Omental fat pad (tissue), 4 donors: ENCODE measurements at places on chromosomes 1 and 21.

GRCh38 chr21:43686811-43687565, 27.6 kb downstream of the RRP1B start:
- no peak for DNase-seq

DNA sequence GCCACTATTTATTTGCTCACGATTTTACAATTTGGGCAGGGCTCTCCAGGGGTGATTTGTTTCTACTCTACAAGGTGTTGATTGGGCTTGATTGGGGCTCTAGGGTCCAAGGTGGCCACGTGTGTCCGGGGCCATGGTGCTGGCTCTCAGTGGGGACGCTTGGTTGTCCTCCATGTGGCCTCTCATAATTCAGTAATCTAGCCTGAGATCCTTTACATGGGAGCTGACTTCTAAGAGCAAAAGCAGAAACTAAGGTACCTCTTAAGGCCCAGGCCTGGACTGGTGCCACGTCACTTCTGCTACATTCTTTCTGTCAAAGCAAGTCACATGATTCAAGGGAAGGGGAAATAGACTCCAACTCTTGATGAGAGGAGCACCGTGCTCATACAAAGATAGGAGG, 8.1 kb upstream of the PSRC1 start:
- DNase-seq, result no peak

DNA sequence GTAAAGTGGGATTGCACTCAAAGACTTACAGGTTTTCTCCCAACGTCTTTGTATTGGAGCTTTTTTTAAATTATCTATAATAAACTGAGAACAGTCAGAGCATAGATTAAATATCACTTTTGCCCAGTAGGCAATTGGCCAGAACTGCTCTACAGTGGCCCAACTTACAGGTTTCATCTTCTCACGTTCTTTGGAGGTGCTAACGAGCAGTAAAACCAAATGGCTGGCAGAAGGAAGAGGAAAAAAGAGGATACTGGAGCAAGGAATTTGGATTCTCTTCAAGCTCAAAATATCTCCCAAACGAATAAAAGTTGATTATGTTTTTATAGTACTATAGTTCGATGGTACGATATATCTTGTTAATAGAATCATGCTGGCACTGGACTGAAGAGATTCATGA, 201.1 kb downstream of the ROR1 start:
- DNase-seq, result no peak

- DNase-seq, result no peak
Observed at GRCh38 chr1:65114322-65114721, 33.7 kb upstream of the AK4 start.

DNA sequence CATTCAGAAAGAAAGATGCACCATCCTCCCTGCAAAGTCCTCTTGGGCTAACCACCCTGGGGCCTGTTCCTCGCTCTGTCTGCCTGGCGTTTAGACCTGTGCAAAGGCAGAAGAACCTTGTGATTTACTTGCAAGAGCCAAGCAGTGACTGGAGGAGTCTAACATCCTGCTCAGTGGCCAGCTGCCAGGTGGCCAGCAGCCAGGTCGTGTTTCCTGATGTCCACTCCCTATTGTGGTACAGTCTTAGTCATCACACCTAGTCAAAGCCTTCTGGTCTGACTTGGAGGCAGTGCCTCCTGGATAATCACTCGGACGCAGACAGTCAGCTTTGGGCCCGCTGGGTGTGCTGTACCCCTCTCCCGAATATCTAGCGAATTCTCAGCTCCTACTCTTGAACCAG, 118.1 kb downstream of the PGBD5 start:
- peak; percentile 77 for DNase-seq

DNA sequence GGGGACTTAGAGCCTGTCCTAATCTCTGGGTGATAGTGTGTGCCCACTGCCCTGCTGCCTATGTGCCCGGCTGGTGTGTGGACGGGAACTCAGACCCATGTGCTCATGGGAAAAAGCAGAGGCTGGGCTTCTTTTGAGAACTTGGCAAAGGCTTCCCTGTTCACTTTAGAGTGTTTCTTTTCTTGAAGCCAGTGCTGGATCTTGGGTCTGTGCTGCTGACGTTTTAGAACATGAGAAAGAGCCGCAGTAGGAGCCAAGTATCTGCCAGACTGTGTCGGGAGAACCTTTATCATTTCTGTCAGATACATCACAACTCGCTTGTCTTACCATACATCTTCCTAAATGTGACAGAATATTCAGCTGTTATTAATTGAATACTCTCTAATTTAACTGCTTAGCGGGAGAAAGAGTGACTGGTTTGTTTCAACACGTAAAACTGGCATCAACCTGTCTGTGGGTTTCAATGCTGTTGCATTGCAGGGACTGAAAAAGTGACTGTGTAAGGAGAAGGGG, 195.2 kb downstream of the PBX1 start:
- DNase-seq, result no peak

DNA sequence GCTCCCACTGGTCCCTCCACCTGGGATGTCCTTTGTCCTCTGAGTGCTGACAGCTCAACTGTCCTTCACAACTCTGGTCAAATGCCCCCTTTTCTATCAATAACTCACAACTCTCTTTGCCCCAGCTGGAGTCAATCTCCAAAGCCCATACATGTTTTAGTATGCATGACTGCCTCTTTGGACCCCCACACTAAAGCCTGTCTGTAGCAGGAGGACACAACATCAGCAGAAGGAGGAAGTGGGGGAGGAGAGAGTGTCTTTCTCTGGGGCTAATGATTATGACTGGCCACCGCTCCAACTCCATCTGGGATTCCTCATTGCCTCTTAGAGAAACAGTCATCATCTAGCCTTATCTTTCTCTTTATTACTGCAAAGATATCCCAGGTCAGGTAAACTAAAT, 186.6 kb upstream of the FGGY start:
- no peak for DNase-seq

- DNase-seq, result no peak
Observed at GRCh38 chr1:150548632-150549495, at the start of gene ADAMTSL4. TSS of gene ADAMTSL4 (plus strand) at chr1:150549408. CDS start at chr1:150552289, 2,881 bp downstream.

- no peak for DNase-seq
Observed at GRCh38 chr1:101075926-101076325, 50.3 kb upstream of the DPH5 start.

- DNase-seq, result no peak
Observed at GRCh38 chr1:76230842-76231281, 156.3 kb downstream of the ST6GALNAC3 start.

DNA sequence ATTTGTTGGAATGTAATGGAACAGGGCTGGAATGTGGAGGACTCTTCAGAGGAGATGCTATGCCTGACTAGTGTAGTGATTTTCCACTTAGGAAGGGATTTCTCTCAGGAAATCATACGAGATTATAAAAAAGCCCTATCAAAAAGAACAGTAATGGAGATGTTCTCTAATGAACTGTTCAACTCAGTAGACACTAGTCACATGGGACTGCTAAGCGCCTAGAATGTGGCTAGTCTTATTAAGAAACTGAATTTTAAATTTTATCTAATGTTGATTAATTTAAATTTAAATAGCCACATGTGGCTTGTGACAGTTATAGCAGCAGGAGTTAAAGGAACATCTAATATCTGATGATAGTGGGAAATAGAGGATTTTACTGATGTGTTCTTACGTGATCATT, 94.0 kb downstream of the SLC35F3 start:
- DNase-seq, result no peak

GRCh38 chr1:226690460-226690982, 48.6 kb downstream of the ITPKB start:
- DNase-seq, result no peak

- DNase-seq, result no peak
Observed at GRCh38 chr1:29258976-29259801, 22.9 kb downstream of the PTPRU start.

GRCh38 chr1:178020968-178021640, 51.2 kb upstream of the SEC16B start:
- no peak for DNase-seq

DNA sequence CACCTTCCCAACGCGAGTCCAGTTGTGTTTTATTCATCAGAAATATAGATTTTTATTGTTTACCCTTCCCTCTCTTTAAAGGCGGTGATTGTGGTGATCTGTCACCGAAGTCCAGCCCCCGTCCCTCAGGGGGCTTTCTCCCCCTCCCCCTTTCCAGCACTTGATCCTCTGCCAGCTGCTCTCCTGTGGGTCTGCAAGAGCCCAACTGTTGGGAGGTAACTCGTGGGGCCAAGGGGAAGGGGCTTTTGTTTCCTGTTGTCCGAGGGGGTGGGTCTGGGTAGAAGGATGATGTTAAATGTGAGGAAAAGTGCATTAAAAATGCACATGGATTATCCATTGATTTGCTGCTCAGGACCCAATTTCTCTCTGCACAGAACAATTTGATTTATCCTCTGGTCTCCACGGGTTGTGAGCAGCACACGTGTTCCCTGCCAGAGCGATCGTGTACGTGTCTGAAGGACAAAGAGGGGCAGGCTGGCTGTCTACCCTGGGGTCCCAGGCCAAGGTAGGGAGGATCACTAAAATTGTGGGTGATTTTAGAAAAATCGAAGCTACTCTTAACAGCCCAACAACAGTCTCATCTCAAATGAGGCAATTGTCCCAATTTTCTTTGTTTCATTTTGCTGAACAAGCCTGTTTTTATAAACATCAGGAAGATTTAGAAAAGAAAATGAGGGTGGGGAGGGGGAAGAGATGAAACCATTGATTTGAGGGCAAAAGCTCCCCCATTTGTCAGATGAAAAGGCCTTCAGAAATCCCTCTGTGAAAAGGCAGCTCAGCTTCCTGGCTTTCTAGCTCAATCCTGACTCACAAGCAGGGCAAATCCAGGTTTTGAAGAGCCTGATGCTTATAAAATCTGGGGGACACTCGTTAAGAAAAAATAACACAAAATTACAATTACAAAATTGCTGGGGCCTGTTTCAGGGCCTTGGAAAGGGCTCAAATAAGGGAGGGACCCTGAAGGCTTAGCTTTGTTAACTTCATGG, 176.2 kb downstream of the RHOU start:
- no peak for DNase-seq

DNA sequence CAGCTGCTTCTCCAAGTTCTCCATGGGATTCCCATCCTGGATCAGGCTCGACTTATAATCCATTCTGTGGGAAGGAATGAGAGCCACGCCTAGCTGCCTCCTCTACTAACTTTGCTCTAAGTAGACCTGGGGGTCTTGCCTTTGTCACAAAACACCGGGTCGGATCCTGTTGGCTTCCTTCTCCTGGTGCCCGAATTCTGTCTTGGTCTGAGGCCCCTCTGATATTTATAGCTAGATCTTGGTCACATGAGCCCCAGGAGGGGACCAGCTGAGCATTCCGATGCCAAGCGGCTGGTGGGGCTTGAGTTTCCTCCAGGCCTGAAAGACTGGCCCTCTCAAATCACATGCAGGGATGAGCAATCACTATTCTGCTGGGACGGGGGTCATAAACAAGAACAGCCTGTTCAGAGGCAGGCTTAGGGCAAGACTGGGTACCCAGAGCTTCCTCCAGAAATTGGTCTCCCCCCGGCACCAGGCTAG, at the start of gene TRIM63:
TRIM63 (minus strand) TSS at position 199 of the 480 bp plus-strand sequence; CDS start at position 63, 136 bp downstream.
- no peak for DNase-seq

DNA sequence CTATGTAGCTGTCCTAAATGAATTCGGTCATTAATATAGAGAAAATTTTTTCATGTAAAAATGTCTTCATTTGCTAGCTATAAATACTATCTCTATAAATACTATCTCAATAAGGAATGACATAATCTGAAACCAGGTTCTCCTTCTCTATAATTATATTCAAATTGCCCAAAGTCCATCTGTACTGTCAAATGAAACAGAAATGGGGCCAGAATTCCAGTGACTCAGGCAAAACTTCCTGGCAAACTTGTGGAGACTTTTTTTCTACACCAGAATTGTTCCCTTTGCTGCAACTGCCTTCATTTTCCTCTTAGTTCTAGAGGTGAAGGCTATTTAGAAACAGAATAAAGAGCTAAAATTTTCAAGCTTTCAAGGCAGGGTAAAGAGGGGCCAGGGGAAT, 152.5 kb downstream of the KCNH1 start:
- DNase-seq, result no peak

DNA sequence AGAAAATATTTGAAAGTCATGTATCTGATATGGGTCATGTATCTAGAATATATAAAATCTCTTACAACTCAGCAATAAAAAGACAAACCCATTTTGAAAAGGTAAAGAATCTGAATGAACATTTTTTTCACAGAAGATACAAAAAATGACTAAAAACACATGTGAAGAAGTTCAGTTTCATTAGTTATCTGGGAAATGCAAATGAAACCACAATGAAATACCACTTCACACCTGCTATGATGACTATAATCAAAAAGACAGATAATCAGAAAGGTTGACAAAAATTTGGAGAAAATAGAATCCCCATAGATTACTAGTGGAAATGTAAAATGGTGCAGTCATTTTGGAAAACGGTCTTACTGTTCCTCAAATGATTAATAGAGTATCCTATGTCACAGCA, 631.0 kb downstream of the MRPL39 start:
- DNase-seq, result no peak

DNA sequence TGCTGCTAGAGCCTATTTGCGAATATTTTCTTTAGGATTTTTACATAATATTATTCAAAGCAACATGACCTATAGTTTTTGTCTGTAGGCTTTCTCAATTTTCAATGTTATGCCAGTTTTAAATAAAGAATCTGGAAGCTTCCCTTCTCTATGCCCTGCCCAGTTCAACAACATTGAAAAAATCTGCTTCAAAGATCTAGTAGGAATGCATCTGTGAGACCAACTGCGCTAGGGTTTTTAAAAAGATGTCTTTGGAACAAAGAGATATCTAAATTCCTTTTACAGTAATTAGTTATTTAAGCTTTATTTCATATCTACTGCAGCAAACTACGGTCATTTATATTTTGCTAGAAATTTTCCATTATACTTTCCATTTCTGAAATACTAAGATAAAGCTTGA, 25.7 kb downstream of the HEATR1 start:
- no peak for DNase-seq

DNA sequence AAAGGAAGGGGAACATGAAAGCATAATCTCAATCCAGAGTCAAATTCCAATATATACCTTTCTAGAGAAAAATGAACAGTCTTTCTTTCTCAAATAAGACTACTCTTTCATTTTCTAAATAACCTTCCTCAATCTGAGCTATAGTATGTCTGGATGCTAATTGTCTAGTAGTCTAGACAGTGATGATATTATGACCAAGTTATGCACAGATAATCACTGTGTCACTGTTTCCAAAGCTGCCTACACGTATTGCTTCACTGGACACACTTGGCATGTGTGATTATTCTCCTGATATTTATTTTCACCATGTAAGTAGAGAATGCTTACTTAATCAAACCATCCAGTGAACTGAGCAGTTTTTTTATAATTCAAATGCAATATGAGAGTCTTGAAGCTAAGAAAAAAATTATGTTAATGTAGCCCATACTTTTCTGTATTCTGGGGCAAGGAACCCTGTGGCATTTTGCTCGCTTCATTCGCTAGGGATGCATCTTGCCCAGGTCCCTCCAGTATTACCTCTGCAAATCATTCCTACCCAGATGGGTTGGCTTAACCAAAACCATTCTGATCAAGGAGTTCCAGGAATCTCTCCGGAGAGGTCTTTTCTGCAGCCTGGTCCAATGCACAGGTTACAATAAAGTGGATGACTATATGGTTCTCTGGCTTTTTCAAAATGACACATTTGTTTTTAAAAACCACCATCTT, 303.1 kb upstream of the RUNX1 start:
- no peak for DNase-seq
